ENCODE measurements at places on chromosomes 7 and 10. TPM values are rescaled to one million over a fixed set of nuclear protein-coding genes. Genes with fewer than 3 reads are reported as not detected.

GRCh38 chr7:23955600-23956149 lies 245.7 kb downstream of the STK31 start:
- peak; percentile 15 for DNase-seq

DNA sequence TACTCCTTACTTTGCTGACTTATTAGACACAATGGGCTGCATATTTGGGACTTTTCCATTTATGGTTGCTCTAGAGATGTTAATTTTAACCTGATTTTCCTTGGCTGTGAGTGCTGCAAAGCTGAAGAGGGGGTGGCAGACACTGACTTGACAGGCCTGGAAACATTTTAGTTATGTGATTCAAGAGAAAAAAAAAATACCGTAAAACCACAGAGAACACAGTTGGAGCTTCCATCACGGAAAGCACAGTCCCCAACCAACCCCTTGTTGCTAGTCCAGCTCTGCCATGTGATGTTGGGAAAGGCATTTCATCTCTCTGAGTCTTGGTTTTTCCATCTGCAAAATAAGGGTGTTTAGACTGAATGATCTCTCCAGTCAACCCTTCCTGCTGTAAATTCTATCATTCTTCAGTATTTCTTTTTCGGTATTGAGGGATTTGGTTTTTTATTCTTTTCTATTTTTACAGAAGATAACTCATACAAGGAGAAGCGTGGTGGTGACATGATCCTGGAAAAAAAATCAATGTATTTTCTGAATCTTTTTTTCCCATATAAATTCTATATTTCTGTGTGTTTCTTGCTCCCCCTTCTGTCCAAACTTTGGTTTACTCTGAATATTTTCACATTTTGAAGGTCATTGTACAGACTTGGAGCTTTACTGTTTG lies 246.1 kb downstream of the REEP3 start:
- DNase-seq, result peak; percentile 20

The AP3M1 gene
- total RNA-seq, result 41.7 TPM

DNA sequence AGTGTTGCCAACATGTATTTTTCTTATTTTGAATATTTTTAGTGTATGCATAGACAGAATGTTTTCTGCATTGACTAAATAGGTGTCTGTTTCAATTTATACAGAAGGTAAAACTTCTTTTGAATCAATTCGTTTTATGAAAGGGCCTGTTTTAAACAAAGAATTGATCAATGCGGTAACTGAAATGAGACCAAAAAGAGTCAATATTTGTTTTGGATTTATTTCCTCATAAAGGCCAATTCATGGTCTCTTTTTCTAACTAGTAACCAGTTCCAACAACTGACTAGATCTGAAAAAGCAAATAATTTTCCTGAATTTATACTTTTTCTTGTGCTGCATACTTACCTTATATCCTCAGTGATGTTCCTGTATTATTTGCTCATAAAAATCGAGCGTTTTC lies 320.5 kb downstream of the DGKB start:
- no peak for DNase-seq

- peak; percentile 17 for DNase-seq
Observed at GRCh38 chr10:31526681-31527080, 207.7 kb downstream of the ZEB1 start.

The BHLHA15 gene
- total RNA-seq, result 8.3 TPM

The CCDC136 gene
- 55.7 TPM for total RNA-seq

DNA sequence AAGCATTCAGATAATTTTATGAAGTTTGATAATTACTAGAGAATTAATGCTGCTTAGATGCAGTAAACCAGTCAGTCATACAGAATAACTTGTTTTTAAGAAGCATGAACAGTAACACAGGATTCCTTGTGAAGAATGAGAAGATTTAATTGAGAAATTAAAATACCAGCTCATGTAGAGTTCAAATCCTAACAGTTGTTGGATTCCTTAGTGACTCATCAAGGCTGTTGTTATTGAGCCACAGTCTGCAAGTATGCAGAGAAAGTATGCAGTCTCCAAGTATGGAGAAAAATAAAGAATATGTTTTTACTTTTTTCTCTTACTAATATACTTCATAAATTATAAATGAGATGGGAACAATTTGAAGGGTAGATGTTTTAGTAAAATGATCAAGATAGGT lies 30.2 kb upstream of the CYP26C1 start:
- peak; percentile 40 for DNase-seq

DNA sequence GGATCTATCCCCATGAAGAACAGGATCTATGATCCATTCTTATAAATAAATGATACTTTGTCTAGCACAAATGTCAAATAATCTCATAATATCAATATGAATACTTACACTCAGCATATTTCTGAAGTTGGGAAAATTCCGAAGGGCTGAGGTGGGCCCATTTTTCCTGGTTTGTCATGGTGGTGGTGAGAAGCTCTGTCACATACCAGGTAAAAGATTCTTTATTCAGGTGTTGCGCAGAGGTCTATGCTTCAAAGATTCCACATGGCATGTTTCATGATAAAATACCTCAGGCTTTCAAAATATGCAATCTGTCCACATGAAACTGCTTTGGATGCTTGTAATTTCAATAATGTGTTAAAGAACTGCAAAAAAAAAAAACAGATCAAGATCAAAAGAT lies 61.5 kb downstream of the DGKB start:
- DNase-seq, result no peak

DNA sequence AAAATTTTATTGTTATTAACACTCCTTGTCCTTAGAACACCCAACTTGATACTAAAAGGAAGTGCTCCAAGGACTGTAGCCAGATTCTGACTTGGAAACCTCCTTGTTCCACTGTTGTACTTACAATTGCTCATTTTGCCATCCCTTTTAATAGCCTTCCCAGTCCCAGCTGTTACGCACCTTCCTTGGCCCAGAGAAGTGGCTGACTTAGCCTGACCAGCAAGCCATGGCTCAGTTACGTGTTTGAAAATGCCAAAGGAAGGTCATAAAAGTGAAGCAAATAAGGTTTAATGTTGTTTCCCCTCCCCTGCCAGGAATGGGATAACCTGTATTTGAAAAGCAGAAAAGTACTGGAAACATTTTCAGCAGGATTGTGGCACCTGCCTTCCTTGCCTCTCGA lies 3.7 kb upstream of the ANKRD1 start:
- no peak for DNase-seq

DNA sequence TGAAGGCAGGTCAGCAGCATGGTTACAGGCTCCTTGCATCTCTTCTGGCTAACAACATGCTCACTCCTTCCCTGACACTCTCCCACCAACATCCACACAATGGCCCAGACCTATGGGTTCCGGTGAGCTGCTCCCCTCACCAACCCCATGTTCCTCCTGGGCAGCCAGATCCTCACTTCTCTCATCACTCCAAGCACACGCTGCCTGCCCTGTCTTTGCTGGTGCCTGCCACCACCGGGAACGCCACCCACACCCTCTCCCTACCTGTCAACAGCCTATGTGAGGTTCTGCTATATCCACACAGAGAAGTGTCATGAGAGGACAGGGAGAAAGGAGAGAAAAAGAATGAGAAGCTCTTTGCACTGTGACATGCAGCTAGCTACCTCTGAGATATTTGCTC lies 14.6 kb downstream of the PARP12 start:
- DNase-seq, result no peak

- DNase-seq, result no peak
Observed at GRCh38 chr10:46224414-46224682, 62.4 kb upstream of the ANTXRL start.

DNA sequence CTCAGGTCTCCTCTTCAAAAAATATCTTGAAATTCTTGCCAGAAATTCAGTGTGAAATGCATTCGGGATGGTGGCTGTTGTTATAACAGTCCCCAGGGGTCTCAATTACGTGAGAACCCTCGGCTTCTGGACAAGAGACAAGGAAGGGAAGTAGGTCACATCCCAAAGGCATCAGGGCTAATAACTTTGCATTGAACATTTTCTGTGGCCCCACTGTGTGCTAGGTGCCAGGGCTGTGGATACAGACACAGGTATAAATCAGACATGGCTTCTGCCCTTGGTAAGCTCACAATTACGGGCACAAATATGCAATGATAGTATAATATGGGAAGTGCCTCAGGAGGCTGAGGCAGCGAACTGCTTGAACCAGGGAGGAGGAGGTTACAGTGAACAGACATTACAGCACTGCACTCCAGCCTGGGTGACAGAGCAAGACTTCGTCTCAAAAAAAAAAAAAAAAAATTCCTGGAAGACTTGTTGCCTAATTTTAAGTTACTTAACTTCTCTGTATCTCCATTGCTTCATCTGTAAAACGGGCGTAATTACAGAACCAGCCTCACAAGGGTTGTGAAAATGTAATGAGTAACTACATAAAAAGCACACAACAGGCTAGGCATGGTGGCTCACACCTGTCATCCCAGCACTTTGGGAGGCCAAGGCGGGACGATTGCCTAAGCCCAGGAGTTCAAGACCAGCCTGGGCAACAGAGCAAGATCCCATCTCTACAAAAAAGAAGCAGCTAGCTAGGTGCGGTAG lies 2.5 kb upstream of the RHBDD2 start:
- DNase-seq, result no peak

- peak; percentile 40 for DNase-seq
Observed at GRCh38 chr7:602341-603141, 82.9 kb upstream of the PDGFA start.

DNA sequence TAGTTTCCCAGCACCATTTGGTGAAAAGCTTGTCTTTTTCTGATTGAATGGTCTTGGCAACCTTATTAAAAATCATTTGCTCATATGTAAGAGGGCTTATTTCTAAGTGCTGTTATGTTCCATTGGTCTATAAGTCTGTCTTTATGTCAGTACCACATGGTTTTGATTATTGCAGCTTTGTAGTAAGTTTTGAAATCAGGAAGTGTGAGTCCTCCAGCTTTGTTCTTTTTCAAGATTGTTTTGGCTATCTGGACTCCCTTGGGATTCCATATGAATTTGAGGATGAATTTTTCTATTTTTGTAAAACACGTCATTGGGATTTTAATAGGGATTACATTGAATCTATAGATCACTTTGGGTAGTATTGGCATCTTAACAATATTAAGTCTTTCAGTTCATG lies 5.4 kb downstream of the KIF11 start:
- no peak for DNase-seq

- DNase-seq, result no peak
Observed at GRCh38 chr7:71835056-71835455, 577.1 kb downstream of the CALN1 start.

DNA sequence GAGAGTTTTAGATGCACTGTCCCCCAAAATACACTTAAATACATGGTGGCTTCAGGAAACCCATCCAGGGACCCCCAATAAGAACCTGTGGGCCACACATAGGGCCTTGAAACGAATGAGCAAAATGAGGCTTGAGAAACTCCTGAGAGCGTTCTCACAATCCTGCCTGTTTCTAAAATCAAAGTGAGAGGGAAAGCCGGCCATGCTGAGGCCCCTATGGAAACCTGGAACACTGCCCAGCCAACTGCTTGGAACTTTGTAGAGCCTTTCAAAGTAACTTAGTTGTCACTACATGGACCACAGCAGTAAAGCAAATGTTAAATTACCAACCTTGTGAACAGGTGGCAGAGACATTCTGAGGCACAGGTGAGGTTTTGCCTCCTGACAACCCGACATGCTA lies 13.4 kb downstream of the SGMS1 start:
- no peak for DNase-seq

DNA sequence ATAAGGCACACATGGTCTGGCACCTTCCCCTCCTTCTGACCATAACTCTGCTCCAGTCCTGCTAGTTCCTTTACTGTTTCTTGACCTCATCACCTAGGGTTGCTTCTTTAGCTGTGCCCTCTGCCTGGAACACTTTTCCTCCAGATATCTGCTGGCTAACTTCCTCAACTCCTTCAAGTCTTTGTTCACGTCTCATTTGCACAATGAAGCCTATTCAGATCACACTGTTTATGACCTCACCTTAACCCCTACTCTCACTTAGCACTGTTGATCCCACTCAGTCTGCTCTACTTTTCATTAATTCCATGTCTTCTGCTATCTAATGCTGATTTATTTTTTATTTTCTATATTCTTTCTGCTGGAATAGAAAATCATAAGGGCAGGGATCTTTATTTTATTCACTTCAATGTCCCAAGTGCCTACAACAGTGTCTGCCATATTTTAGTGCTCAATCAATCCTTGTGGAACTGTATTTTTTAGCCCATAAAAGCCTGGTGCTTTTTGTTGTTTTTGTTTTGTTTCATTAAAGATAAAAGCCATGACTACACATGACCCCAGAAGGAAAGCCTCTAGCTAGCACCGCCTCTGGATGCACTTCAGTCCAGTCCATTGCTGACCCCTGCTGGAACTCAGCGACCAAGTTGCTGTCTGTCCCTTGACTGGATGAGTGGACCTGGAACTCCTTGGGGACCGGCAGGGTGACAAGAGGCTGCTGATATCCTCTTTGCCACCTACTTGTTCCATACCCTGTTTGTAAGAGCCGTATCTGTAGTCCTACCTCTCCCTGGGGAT lies 12.3 kb downstream of the KLF14 start:
- peak; percentile 81 for DNase-seq

DNA sequence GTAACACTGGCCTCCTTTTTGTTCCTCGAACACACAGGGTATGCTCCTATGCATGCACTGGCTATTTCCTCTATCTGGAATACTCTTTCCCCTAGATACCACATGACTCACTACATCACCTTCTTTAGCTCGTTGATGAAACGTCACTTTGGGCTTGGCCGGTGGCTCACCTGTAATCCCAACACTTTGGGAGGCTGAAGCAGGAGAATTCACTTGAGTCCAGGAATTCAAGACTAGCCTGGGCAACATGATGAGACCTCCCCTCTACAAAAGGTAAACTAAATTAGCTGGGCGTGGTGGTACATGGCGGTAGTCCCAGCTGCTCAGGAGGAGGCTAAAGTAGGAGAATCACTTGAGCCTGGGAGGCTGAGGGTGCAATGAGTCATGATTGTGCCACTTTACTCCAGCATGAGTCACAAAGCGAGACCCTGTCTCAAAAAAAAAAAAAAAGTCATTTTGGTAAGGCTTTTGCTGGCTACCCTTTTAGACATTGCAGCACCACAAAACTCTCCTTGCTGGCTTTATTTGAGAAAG lies 14.5 kb downstream of the ANKIB1 start:
- no peak for DNase-seq

The BAMBI gene
- 39.5 TPM for total RNA-seq

The PNLIPRP1 gene
- total RNA-seq, result not detected

DNA sequence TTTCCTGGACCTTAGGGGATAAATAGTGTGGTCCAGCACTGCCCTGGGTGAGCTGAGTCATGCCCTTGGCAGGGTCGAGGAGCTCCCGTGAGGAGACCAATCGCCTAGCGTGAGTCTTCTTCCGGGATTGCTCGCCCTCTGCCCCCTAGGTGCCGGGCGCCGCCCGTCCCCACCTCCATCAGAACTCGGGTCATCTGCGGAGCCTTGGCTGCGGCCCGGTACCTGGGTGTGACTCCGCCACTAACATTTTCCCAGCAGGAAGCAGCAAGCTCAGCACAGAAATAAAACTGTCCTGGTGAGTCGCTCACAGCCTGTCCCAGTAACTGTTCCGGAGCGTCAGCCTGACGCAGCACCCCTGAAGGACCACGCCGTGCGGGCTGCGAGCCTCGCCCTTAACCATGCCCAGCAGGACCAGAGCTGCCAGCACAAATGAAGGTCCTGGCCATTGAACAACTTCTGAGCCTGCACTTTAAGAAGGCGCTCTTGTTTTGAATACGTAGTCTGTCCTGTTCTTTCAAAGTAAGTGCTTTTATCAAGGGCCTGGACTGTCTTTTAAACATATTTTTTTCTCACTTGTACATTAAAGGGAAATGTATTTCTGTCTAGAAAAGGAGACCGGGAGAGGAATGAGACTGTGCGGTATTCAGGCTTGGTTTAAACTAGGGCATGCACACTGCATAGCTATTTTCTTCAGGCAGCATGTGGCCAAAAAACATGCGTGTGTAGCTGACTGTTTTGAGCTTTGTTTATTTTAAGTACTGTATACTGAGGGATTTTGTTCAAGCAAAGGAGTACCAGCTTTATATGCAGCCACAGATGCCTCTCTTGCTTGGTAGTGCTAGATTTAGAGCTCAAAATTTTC lies 136.7 kb downstream of the HECW1 start:
- no peak for DNase-seq
